ENCODE measurements at places on chromosomes 7 and 10. TPM values are rescaled to one million over a fixed set of nuclear protein-coding genes. Genes with fewer than 3 reads are reported as not detected.

Gene ST8SIA6
- total RNA-seq, result 3.5 TPM

Gene C1GALT1
- 107 TPM for total RNA-seq

Gene KAZALD1
- total RNA-seq, result 10.2 TPM

Gene LMOD2
- not detected for total RNA-seq

Gene DKK1
- total RNA-seq, result 0.78 TPM

Gene TMEM213
- total RNA-seq, result 0.11 TPM

Gene MYO3A
- total RNA-seq, result 3.7 TPM

GRCh38 chr7:116089293-116089692 lies 58.7 kb upstream of the TFEC start:
- DNase-seq, result no peak

DNA sequence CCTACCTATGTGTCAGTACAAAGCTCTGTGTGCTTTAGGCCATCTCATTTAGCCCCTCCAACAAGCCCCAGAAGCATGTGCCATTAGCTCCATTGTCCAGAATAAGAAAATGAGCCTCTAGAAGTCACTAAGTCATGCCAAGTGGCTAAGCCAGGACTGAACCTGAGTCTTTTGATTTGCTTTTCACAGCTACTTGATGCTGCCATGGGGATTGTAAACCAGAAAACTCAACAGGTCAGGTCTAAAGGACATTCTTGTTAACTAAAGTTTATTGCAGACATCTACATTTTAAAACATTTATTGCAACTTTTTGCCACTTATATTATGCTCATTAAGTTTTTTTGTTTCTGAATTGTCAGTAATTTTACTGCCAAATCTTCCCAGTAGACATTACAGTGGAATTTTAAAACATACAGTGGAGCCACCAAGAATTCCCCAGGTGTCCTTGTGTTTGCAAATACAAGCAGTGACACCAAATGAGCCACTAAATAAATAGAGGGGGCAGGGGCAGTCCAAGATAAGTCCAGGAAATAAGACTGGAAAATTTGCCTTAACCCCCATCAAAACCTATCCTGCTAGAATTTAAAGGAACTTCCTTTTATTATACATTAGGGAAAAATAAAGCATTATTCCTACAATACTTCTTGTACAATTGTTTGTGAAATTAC lies 115.9 kb downstream of the RAPGEF5 start:
- DNase-seq, result no peak

DNA sequence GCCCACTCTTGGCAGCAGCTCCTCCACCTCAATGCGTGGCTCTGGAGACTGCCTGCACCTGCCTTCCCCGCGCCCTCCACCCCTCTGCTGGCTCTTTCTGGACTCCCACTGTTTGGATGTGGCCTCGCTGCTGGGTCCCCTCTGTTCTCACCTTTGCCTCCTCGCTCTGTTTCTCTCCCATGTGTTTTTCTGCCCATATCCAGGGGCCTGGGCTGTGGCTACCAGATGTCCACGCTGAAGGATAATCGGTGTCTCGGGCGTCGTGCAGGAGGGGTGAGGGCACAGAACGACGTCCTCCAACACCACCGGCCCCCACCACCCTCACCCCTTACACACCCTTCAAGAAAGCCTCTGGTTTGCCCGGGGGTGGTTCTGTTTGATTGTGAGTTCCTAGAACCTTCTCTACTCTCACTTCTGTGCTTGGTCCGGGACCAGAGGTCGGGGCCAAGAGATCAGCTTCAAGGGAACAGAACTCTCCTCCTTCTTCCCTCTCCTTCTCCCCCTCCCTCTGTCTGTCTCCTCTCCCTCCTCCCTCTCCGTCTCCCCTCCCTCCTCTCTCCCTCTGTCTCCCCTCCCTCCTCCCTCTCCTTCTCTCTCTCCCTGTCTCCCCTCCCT lies 31.7 kb downstream of the AP5Z1 start:
- no peak for DNase-seq

DNA sequence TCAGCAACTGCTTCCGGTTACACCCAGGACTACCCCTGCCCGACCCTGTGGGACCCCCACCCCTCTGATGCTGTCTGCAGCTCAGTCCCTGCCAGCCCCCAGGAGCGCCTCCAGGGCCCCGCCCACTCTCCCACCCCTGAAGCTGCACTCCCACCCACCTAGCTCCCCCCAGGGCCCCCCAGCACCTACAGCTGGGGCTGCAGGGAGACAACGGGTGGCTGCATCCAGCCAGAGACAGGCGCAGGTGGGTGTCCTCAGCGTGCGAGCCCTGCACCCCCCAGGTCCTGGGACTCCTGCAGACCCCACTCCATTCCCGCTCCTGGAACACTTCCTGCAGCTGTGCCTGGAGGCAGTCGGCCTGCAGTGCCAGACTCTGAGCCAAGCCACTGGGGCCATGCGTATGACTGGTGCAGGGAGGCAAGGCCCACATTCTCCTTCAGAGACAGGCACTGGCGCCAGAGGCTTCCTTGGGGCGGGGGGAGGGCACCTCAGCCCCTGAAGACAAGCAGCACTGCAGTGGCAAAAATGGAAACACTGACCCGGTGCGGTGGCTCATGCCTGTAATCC lies 6.1 kb downstream of the CYP2W1 start:
- no peak for DNase-seq

DNA sequence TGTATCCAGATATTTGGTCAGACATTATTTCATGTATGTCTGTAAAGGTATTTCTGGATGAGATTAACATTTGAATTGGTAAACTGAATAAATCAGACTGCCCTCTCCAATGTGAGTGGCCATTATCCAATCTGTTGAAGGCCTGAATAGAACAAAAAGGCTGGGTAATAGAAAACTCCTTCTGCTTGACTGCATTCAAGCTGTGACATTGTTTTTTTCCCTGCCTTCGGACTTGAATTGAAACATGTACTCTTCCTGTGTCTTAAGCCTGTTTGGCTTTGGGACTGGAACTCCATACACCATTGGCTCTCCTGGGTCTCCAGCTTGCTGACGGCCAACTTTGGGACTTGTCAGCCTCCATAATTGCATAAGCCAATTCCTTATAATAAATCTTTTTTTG lies 36.0 kb upstream of the ARHGAP21 start:
- no peak for DNase-seq

- DNase-seq, result no peak
Observed at GRCh38 chr10:20977300-20977699, 80.2 kb upstream of the NEBL start.

DNA sequence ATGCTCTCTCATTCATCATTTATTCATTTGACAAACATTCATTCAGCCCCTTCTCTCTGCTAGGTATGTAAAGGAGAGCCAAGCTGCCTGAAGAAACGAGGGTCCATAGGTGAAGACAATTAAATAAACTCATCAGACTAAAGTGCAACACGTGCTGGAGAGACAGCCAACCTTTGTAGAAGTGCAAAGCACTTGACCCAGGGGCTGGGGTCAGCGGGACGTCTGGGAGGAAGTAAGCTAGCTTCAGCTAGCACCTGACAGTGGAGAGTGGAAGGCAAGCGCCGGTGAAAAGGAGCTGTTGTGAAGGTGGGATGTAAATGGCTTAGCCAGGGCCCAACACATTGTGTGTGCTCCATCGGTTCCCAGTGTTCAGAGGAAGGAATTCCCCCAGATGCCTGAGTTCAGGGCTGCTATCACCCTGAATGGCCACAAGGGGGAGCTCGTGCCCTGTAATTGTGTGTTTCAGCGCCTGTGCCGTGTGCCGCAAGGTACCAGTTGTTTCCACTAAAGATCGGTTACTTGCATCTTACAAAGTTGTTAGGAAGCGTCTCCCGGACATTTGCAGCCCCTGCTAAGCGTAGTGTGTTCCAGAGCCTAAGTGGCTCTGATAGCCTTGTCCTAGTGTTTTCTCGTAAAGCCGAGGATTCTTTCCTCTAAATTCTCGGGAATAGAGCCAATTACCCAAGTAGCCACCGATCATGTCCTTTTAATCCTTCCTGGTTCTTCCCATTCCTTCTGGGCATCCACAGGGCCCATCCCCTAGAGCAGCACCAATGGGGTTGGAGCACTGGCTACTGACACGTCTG lies 30.6 kb downstream of the TLX1 start:
- peak; percentile 83 for DNase-seq

GRCh38 chr10:29479081-29479925 lies 155.5 kb downstream of the SVIL start:
- DNase-seq, result no peak

GRCh38 chr10:38174336-38174735 lies 80.2 kb downstream of the ZNF37A start:
- DNase-seq, result no peak

DNA sequence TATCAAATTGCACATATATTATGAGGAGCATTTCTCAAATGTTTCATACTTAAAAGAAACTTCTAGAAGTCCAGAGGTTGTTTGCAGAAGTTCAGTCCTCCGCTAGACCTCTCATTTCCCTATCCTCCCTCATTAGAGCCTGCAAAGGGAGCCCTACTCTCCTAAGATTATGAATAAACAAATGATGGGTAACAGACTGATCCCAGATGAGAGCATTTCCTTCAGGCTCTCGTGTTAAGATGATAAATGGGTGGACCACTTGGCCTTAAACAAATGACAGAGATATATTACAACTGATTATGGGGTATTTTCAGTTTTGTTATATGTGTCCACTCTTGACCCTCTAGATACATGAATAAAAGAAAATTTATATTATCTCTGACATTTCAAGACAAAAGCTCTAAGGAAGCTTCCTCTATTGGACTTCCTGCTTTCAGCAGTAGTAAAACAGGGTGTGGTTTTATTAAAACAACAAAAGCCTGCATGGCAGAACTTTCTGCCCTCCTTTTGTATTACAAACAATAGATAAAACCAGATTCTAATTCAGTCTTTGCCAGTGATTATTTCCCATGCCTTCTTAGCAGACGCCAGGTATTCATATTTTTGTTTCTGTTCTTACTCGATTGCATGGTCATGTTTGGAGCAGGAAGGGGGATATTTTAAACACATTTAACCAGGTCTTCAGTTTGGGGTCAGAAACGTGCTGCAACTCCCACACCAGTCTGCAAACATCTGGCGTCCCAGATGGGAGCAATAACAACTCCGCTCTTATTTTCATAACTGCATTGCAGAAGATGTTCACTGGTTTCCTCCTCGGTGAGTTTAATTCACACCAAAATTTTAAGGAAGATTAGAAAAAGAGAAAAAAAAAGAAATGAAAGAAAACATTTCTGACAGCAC lies 52.4 kb upstream of the FAM204A start:
- no peak for DNase-seq

- DNase-seq, result no peak
Observed at GRCh38 chr7:80060218-80060806, 74.3 kb upstream of the GNAI1 start.

DNA sequence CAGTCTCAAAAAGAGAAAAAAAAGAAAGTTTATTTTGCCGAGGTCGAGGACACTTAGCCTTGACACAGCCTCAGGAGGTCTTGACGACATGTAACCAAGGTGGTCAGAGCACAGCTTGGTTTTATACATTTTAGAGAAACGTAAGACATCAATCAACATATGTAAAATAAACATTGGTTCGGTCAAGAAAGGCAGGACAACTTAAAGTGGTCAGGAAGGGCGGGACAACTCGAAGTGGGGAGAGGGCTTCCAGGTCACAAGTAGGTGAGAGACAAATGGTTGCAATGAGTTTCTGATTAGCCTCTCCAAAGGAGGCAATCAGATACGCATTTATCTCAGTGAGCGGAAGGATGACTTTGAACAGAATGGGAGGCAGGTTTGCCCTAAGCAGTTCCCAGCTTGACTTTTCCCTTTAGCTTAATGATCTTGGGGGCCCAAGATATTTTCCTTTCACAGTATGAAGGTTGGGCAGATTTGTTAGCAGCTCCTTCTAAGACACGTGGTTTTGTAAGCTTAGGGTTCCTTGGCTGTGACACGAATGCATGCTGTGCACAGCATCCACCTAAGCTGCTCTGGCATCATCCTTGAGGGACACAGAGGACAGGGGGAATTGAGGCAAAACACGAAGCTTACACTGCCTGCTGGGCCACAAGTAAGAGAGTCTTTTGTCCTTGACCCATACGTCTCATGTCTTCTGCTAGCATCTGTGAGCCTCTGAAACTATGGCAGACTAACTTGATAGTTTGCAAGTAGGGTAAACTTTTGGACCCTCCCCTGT lies 3.3 kb upstream of the VDAC2 start:
- no peak for DNase-seq

DNA sequence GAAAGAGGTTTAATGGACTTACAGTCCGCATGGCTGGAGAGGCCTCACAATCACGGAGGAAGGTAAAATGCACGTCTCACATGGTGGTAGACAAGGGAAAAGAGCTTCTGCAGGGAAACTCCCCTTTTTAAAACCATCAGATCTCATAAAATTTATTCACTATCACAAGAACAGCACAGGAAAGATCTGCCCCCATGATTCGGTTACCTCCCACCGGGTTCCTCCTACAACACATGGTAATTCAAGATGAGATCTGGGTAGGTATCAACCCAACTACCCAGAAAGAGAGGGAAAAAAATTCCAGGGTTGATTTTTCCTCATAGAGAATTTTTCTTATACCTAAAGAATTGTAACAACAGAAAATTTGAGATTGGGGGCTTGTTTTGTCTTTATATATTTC lies 13.9 kb downstream of the RAPGEF5 start:
- no peak for DNase-seq

DNA sequence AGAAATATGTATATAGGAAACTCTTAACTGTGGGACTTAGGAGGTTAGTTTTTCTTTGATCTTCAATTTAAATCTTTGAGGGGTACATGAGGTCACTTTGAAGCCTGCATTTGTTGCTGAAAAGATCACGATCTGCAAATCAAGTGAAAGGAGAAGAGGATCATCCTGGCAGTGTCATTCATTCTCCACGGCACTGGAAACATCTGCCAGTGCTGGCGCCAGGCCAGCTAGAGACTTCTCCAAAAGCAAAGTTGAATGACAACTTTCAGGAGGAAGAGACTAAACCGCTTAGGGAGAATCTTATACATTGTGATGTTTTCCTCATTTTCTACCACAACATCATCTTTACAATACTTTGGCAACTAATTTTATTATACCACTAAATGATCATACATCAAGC lies 42.5 kb downstream of the MRC1 start:
- no peak for DNase-seq

GRCh38 chr7:19404912-19405329 lies 259.7 kb upstream of the FERD3L start:
- DNase-seq, result no peak

- no peak for DNase-seq
Observed at GRCh38 chr10:26509307-26509706, 71.2 kb downstream of the APBB1IP start.
